ENCODE measurements at places on chromosomes 16 and 17.

- DNase-seq: no peak
Measured at GRCh38 chr16:73480381-73480780, 432.5 kb upstream of the ZFHX3 start.

GRCh38 chr16:18932243-18932987 lies 6.2 kb upstream of the SMG1 start:
- DNase-seq: no peak

DNA sequence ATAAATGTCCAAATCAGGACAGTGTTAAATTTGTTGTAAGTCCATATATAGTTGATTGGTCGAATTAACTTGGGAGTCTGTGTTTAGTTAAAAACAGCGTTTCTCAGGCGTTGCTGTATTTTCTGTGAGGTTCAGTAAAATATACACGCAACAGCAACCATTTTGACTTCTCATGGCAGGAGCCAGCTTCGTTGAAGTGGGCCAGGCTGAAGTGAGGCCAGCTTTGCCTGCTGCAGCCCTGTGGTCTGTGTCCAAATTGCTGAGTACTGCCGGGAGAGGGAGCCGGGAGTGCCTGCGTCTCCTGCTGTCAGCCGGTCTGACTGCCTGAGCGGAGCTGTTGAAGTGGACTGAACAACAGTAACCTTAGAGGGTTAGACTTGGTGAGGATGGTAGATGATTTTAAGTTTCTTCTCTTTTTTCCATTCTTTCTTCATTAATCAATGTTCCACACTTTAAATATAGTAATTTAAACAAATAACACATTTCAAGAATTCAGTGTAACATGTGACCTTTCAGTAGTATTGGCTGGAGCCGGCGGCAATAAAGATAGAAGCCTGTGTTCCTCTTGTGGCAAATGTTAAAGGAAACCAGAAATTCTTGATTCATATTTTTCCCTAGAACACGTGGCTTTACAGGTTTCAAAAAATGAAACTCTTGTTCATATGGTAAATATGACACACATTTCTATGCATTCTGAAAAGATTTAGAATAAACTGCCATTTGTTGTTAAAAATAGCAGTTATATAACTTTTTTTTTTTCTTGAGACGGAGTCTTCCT lies 37.0 kb upstream of the ZNF750 start:
- DNase-seq: no peak

DNA sequence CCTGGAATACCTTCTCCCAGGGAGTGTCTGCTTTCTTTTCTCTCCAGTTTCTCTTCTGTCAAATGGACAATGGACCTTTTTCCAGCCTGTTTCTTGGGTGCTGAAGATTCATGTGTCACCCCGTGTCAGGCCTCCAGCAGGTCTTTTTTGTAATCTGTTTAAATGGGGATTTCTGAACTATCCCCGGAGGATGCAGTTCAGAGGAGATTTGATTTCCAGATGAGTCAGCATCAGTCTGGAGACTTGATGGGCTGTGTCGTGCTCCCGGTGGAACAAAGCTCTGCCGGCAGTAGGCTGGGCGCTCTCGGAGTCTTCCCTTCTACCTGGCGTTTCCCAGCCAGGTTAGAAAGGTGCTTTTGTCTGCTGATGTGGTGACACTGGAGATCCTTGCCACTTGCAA lies 440.6 kb downstream of the HS3ST3B1 start:
- no peak for DNase-seq

- peak; percentile 48 for DNase-seq
Measured at GRCh38 chr16:86044241-86044671, 145.3 kb downstream of the IRF8 start.

- peak; percentile 79 for DNase-seq
Measured at GRCh38 chr17:27458524-27458908, 2.3 kb downstream of the KSR1 start.

- no peak for DNase-seq
Measured at GRCh38 chr16:70523743-70524398, at the start of gene SF3B3. Gene SF3B3 (plus strand): TSS chr16:70523816. CDS start chr16:70526657, 2,841 bp downstream.

- DNase-seq: no peak
Measured at GRCh38 chr16:29641561-29641960, 21.5 kb upstream of the SPN start.

DNA sequence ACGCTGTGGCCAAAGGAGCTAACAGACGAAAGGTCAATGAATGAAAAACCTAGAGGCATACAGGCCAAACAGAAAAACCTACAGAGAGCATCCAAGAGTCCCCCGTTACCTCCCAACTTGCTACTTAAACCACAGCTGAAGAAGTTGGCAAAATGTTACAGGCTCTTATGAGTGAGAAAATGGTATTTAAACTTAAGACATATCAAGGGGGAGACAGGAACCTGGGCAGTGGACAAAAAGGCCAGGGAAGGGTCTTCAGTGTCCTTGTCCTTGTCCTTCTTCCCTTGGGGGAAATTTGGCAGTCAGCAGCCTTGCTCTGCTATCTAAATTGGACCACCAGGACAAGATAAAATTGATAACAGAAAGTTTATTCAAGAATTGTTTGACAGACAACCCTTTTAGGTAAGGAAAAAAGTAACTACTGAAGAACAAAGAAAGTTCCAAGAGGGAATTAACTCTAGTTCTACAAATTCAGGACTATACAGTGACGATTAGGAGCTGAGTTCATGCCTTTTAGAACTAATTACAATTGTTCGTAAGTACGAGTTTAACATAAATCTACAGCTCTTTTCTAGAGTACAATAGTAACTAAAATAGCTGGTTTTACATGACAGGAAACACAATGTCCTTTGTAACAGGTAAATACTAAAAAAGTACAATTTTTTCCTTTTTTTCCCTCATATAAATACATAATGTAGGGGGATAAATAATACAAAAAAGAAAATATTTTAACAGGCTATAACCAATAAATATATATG lies 3.8 kb upstream of the HOXB2 start:
- DNase-seq: no peak

GRCh38 chr16:4280625-4281024 lies 7.8 kb upstream of the TFAP4 start:
- DNase-seq: no peak

GRCh38 chr16:86089334-86089900 lies 190.5 kb downstream of the IRF8 start:
- DNase-seq: no peak

- DNase-seq: no peak
Measured at GRCh38 chr16:50390371-50390771, 21.6 kb upstream of the BRD7 start.

GRCh38 chr17:39525801-39526506 lies 64.7 kb downstream of the CDK12 start:
- no peak for DNase-seq

DNA sequence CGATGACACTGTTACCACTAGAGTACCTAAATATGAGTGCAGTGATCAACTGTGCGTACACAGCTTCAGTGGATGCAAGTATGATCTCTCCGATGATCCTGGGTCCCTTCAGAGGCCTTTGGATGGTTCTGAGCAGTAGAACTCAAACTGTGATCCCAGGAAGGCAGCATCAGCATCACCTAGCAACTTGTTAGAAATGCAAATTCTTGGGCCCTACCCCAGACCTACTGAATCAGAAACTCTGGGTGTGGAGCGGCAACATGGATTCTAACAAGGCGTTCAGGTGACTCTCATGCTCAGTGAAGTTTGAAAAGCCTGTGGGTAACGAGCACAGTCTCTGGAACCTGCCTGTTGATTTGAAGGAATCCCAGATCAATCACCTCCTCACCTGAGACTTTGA lies 25.4 kb downstream of the TOX3 start:
- DNase-seq: no peak

DNA sequence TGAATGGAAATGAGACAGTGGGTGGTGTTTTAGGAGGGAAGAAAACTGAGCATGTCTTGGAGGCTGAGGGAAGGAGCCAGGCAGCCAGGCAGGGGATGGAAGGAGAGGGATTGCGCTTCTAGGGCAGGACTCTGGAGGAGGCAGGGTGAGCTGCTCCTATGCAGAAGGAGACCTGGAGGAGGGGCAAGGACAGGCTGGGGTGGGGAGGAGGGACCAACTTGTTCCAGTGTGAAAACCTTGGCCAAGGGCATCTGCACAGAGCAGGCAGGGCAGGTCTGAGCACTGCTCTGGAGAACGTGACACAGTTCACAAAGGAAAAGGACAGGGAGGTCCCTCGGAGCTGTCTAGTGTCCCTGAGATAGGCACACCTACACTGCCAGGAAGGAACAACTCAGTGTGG lies 5.5 kb downstream of the GALK1 start:
- no peak for DNase-seq

DNA sequence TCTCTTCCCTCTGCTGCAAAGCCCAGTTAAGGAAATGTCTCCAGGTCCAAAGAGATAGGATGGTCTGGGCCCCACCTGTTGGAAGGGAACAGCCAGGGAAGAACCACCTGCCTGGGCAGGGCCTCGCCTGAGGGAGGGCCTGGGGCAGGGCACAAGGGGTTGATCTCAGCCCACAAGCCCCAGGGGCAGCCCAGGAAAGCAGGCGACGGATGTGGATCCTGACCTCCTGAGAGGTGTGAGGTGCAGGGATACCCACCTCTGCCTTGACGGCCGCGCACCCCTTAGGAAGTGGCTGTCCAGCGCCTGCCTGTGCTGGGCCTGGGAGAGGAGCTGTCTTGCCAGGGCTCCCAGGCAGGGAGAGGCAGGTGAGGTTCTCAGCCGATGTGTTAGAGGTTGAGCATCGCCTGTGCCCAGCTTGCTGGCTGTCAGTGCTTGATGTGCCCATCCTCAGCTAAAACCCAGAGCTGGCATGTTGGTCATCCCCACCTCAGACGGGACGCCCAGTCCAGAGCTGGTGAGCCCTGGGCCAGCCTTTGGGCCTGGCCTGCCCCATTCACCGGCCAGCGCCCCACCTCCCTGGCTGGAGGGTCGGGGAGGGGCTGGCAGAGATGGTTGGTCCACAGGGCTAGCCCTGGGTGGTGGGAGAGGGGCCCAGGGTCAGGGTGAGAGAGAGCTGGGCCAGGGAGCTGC lies 434 bp downstream of the CEMP1 start:
- DNase-seq: no peak

DNA sequence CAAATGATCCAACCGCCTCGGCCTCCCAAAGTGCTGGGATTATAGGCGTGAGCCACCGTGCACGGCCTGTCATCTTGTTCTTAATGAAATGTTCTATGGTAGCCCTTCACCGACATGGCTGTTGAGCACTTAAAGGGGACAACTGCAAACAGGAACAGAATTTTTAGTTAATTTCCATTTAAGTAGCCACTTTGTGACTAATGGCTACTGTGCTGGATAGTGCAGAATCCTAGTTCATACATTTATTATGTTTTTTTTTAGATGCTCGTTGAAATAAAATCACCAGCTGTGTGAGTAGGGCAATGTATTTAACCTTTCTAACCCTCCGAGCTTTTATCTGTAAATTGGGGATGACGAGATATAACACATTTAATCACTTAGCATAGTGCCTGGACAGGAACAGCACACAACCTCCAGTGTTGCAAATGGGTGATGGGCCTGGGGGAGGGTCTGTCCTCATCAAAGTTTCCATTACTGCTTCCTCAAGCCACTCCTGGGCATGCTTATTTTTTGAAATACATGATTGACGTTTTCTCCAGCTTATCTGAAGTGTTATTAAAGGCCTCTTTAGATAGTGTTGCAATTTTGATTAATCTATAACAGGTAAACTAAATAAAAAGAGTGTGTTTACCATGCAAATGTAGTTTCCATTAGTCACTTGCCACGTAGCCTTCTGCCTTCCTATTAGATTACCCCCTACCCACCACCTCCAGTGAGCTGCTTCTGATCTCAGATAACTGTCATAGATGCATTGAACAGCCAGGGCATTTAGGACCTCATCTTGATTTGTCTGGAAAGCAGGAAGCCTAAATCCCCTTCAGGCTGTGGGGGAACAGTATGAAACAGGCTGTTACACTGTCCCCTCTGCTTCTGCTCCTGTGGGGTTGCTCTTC lies 42.5 kb upstream of the TANC2 start:
- DNase-seq: no peak

- no peak for DNase-seq
Measured at GRCh38 chr17:5264893-5265292, 17.2 kb upstream of the RABEP1 start.

DNA sequence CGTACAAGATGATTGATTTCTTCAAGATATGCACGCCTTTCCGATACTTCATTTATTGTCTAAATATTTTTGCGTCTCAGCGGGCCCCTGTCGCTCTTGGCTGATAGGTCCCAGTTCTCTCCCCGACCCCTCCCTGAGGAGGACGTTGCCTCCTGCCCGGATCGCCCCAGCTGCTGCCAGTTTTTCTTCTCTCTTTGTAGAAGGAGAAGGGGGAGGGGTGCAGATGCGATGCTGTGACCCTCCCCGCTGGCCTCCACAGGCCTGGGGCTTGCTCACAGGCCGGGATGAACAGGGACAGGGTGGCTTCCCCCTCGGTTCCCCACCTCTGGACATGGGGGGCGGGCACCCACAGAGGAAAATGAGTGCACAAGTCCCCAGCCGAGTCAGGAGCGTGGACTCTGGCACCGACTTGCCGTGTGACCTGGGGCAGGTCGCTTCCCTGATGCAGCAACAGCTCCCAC lies 53.6 kb upstream of the ZC3H18 start:
- no peak for DNase-seq

All from iPS DF 19.7 (cell line).